ENCODE measurements at places on chromosomes 12 and 14. TPM values are rescaled to one million over a fixed set of nuclear protein-coding genes. Genes with fewer than 3 reads are reported as not detected.

DNA sequence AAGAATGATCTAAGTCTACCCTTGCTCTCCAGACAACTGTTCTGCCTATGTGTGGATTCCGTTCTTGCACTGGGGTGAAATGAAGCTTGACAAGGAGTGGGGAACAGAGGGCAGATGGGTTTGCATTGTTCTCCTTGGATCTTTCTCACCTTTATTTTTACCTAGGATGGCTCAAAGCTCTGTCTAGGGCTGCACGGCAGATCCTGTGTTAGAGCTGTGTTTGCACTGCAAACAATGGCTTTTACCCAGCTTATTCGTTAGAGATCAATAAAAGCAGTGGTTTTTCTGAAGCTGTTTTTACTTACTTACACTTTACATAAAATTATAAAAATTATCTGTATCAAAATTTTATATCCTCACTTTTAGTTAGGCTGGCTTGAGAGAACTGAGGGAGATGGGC is 105.1 kb downstream of the LRIG3 start:
- no peaks in the 10 kb centered on the region for H3K36me3 ChIP-seq
- H3K27ac ChIP-seq, result no peak overlapping the region
- H3K4me3 ChIP-seq, result no peak overlapping the region
- DNase-seq, result no peak

- no peak for DNase-seq
- no peak overlapping the region for H3K27ac ChIP-seq
- no peaks in the 10 kb centered on the region for H3K4me1 ChIP-seq
- H3K27me3 ChIP-seq, result no peaks in the 10 kb centered on the region
- H3K4me3 ChIP-seq, result no peak overlapping the region
These were observed 367.9 kb downstream of the FLRT2 start for GRCh38 chr14:85897808-85898207.

RTN1 gene
- not detected for total RNA-seq

PALS1 gene
- 18.5 TPM for total RNA-seq

- no peak overlapping the region for H3K4me3 ChIP-seq
- no peak overlapping the region for H3K27ac ChIP-seq
- peaks cover 10% of the 10 kb centered on the region for H3K36me3 ChIP-seq
These were observed 7.9 kb downstream of the PFKM start for GRCh38 chr12:48126953-48127630.

DNA sequence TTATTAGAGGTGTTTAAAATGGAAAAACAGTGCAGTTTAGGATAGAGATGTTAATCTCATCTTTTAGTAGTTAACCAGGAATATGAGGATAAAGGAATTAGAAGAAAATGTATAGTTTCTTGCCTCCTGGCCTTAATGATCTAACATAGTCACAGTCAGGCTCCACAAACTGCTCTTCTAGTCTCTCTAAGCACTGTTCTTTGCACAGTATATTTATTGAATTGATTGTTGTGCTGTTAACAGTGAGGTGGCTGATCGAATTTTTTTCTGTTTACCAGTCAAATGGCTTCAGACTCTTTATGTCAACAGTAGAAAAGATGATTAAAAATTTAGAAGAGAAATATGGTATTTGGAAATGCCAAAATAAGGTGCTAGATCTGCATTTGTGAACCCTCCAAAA is 37.8 kb downstream of the ATF7IP start:
- peak overlapping the region; percentile 17 for H3K4me3 ChIP-seq
- no peak for DNase-seq

DNA sequence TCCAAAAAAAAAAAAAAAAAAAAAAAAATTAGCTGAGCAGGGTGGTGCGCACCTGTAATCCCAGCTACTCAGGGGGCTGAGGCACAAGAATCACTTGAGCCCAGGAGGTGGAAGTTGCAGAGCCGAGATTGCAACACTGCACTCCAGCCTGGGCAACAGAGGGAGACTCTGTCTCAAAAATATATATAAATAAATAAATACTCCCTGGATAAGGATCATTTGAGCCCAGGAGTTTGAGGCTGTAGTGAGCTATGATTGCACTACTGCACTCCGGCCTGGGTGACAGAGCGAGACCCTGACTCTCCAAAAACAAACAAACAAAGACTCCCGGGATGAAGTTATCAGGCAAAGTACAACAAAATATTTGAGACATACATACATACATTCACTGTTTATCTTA is 3.3 kb upstream of the NAA25 start:
- no peak for DNase-seq
- no peaks in the 10 kb centered on the region for H3K36me3 ChIP-seq
- no peak overlapping the region for H3K27ac ChIP-seq
- peaks cover 15% of the 10 kb centered on the region for H3K4me1 ChIP-seq
- no peaks in the 10 kb centered on the region for H3K27me3 ChIP-seq
- H3K4me3 ChIP-seq, result no peak overlapping the region

GALNT6 gene
- total RNA-seq, result 4.9 TPM

DNA sequence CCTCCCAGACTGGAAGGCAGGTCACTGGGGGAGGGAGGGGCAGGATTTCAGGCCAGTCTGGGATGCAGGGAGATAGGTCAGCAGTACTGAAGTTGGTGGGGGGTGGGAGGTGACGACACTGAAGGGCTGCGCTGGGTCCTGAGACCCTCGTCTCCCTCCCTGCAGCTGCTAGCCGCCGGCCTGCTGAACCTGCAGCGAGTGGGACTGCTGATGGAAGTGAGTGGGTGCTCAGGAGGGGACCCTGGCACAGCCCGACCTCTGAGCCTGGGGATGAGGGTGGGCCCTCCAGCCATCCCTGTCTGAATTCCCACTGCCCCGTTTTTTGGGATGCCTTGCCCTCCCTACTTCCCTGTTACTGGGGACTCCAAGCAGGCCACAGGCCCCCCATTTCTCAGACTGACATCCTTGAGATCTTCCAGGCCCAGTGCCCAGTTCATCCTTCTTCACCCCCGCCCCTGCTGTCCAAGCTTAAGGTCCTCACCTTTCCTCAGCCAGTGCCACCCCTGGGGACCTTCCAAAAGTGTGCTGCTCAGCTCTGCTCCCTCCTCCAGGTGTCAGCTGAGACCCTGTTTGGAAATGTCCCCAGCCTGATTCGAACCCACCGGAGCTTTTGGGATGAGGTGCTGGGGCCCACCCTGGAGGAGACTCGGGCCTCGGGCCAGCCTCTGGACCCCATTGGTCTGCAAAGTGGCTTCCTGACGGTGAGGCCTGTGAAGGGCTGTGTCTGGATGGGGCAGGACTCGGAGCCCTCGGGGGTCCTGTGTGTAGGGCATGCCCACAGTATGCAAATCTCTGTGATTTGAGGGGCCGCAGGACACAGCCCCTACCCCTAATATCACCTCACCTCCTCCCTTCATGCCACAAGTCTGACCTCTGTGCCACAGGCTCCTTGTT is 5.5 kb downstream of the PLEKHG6 start:
- H3K27ac ChIP-seq, result no peak overlapping the region
- H3K4me1 ChIP-seq, result peaks cover 14% of the 10 kb centered on the region
- H3K27me3 ChIP-seq, result peaks cover 3% of the 10 kb centered on the region
- no peak for DNase-seq
- no peak overlapping the region for H3K4me3 ChIP-seq

DNA sequence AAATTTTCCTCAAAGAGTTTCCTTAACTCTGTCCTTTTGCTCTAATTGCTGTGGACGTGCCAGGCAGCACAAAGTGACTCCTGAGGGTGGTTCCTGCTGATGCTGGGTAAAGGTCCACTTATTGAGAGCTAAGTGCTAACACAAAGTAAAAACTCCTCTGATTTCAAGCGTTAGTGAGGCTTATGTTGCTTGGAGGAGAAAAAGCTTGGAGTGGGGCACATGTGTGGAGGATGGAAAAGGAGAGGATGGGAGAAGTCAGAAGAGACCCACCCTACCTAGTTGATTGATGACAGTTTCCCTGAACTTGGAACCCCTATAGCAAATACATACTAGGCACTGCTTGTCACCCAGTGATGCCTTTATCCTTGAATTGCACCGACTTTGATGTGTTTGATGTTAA is 10.1 kb upstream of the SLC11A2 start:
- H3K4me3 ChIP-seq, result no peak overlapping the region
- no peak for DNase-seq
- H3K27me3 ChIP-seq, result no peaks in the 10 kb centered on the region
- no peaks in the 10 kb centered on the region for H3K36me3 ChIP-seq
- no peak overlapping the region for H3K27ac ChIP-seq

GRCh38 chr12:91406920-91407341 is 224.3 kb upstream of the DCN start:
- no peak overlapping the region for H3K4me3 ChIP-seq
- DNase-seq, result no peak
- H3K36me3 ChIP-seq, result no peaks in the 10 kb centered on the region
- H3K27me3 ChIP-seq, result no peaks in the 10 kb centered on the region
- H3K4me1 ChIP-seq, result no peaks in the 10 kb centered on the region

DNA sequence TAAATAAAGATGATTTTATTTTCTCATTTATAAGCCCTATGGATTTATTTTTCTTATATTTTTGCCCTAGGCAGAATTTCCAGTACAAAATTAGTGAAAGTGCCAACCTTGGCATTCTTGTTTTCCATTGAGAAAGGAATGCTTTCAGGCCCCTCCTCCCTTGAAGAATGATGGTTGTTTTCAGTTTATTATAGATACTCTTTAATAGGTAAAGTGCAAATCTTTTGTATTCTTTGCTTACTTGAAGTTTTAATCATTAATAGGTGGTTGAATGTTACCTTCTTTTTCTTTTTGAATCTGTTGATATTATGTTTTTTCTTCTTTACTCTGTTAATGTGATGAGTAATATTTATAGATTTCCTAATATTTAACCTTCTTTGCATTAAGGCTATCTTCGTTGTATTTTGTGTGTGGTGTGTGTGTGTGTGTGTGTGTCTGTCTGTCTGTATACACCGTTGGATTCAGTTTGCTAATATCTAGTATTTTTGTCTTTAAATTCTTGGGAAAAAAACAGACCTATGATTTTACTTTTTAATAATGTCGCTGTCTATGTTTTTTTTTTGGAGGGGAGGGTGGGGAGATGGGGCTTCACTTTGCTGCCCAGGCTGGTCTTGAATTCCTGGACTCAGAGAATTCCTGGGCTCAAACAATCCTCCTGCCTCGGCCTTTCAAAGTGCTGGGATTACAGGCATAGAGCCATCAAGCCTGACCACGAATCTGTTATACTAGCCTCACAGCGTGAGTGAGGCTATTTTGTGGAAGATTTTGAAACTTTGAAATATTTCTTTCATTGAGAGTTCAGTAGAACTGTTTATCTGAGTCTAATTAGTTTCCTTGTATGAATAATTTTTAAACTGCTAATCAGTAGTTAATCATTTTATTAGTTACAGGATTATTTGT is 13.5 kb downstream of the SRGAP1 start:
- no peaks in the 10 kb centered on the region for H3K27me3 ChIP-seq
- no peaks in the 10 kb centered on the region for H3K36me3 ChIP-seq
- H3K4me1 ChIP-seq, result no peaks in the 10 kb centered on the region
- DNase-seq, result no peak
- H3K4me3 ChIP-seq, result no peak overlapping the region

GRCh38 chr12:7991535-7991934 is 41.0 kb upstream of the FOXJ2 start:
- no peak for DNase-seq
- H3K27ac ChIP-seq, result peak overlapping the region; percentile 57

DNA sequence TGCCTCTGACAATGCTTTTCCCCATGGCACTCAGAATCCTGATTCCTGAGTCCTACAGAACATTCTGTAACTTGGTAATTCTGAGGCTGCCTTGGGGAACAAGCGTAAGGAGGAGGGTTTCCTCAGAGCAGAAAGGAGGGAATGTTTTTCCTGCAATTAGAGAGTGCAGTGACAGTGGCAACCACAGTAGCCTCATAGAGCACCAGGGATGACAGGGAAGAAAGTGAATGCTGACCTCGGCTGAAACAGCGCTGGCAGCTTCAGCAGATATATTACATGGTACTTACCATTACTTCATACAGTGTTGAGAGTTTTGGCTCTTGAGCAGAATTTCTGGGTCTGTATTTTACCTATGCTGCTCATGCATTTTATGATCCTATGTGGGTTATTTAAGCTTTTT is 757.1 kb downstream of the NRXN3 start:
- no peak overlapping the region for H3K27ac ChIP-seq
- H3K27me3 ChIP-seq, result no peaks in the 10 kb centered on the region
- no peaks in the 10 kb centered on the region for H3K4me1 ChIP-seq
- H3K36me3 ChIP-seq, result no peaks in the 10 kb centered on the region

GRCh38 chr12:122152754-122153153 is 21.3 kb downstream of the IL31 start:
- DNase-seq, result no peak
- no peaks in the 10 kb centered on the region for H3K27me3 ChIP-seq
- H3K4me1 ChIP-seq, result no peaks in the 10 kb centered on the region
- no peak overlapping the region for H3K27ac ChIP-seq

- no peaks in the 10 kb centered on the region for H3K36me3 ChIP-seq
- no peak for DNase-seq
- peaks cover 20% of the 10 kb centered on the region for H3K4me1 ChIP-seq
These were observed 758.0 kb downstream of the BCL11B start for GRCh38 chr14:98514016-98514415.

Data from CD4-positive, alpha-beta memory T cell (primary cell).